ENCODE measurements at places on chromosomes 2 and 18.

DNA sequence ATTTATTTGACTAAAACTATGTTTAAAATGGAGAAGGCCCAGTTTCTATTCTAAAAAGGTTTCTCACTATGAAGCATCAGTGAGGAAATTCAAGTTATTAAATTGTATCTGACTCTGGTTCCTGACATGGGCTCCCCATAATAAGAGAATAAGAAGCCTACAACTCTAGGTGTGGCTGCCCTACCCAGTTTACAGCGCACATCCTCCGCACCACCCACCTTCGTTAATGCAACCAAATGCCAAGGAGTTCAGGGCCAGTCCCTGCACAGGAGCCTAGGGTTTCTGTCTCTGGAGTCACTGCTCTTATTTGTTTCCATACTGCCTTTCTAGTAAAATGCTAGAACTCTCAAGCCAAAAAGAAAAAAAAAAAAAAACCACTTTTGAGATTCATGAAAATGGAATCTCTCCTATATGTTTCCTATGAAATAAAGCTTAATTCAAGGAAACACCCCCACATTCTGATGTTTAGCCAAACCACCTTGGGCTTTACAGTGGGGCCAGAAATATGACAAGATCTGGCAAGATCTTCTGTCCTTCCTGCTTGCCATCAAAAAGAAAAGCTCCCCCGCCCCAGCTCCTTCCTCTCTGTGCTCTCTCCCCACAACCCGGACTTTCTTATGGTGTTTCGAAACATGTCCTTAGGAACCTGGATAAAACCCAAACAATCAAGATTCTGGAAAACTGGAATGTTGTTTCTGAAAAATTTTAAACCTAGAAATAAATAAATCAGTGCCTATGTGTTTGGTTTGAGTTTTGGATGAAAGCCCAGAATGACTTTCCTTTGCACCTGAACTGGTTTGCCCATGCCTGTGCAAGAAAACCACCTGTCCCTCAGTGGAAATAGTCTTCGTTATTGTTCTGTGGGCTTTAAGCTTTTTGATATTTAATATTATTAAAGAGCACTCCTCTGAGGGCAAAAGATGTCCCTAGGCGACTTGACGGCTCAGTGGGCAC is 136.7 kb downstream of the SP3 start:
- no peak for DNase-seq

- DNase-seq, result no peak
Observed at GRCh38 chr2:110691612-110692258, 13.9 kb upstream of the BUB1 start.

DNA sequence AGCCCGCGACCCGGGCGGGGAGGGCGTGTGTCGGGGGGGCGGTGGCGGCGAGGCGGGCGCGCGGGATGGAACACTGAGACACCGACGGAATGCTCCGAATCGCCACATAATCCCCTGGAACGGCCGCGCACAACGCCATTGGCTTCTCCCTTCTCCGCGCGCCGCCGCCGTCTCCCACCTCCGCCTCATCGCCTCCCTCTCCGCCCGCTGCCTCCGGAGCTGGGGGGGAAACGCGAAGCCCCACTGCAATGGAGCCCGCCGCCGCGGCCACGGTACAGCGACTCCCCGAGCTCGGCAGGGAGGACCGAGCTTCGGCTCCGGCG is at the start of gene PHLPP1:
PHLPP1 (plus strand) TSS at position 106 of the 323 bp plus-strand sequence; CDS start at position 249, 143 bp downstream.
- DNase-seq, result no peak

DNA sequence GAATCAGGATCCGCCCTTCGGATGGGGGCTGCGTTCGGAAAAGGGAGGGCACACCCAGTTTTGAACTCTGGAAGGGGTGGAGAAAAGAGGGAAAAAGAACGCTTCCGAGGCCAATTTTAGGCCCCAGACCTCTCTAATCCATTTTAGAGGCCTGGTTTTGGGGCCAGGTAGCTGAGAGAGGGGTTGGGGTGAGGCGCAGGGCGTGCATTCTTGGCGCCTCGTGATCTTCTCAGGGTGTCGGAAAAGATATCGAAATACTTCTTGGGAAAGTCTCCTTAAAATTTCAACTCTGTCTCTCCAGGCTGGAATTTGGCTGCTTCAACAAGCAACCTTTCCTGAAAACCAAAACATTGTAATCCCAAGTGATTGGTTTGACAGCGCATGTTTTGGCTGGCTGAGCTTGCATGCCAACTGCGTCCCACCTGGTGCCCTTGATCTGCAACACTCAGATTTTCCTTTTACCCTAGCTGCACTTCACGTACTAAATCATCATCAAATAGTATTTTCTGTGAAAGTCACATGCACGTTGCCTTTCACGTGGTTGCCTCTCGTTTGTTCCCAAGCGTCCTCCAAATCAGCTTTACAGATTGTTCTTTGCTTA is 864 bp upstream of the XPO1 start:
- DNase-seq, result peak; percentile 51

DNA sequence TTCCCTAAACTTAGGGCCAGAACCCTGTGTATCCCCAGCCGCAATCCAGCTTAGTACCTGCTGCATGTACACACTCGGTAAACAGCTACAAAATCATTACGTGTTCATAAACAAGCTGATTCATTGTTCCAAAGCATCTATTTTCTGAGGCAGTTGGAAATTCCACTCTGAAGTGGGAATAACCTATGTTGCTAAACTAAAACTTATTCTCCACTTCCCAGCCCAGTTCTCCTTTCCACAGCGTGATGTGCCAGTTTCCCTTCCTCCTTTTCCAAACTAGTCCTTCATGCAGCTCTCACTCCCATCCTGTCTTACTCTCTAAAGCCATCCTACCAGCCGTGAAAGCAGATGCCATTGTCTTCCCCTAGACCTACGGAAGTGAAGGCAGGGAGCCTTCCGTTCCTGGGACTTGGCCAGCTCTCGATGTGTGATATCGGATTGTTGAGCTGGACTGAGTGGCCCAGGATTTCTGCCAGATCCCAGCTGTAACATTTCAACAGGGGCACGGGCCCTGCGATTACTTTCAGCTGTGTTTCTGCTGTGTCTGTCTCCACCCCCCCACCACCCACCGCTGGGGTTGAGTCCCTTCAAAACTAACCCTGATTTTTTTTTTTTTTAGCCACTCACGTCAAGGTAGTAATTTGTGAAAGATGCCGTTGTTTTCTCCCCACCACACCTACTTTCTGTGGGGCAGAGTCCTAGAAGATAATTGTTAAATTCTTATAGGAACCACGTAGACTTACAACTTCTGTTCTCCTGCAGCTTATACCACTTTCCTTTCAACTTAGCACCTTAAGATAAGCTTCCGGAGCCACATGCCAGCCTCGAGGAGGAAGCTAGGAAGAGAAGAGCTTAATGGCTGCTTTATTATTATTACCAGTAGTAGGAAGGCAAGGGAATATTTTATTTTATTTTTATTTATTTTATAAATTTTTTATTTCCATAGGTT is 100.9 kb downstream of the CRIM1 start:
- DNase-seq, result no peak

GRCh38 chr2:47354013-47354847 is 48.7 kb upstream of the MSH2 start:
- DNase-seq, result no peak
